ENCODE measurements at places on chromosomes 13 and 19.

DNA sequence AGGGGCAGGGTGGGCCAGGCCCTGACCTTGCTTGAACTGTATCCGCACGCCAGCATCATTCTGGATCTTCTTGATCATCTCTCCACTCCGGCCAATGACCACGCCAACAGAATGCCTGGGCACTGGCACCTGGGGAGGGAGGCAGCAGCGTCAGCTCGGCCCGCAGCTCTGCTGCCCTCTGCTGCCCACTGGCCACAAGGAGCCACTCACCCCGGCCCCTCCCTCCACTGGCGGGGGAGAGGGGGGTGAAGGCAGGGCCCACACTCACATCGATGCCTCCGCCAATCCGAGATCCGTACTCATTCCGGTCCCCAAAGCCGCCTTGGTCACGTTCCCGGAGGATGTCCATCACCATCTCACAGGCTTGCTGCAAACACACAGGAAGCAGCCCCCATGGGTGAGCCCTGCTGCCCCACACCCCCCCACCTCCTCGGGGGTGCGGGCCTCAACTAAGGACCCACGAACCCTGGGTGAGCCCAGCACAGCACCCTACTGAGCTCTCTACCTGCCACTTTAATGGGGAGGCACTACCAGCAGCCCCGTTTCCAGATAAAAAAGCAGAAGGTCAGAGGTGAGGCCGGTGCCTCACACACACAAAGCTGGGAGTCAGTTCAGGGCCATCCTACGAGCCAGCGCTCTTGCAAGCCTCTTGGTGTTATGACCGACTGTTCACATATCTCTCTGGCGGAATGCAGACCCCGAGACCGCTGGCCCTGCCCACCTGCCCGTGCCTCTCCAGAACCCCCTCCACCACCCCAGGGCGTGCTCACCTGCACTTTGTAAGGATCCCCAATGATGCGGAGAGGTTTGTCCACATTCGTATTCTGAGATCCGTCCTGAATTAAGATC lies 6.7 kb downstream of the KHSRP start:
- DNase-seq = no peak

DNA sequence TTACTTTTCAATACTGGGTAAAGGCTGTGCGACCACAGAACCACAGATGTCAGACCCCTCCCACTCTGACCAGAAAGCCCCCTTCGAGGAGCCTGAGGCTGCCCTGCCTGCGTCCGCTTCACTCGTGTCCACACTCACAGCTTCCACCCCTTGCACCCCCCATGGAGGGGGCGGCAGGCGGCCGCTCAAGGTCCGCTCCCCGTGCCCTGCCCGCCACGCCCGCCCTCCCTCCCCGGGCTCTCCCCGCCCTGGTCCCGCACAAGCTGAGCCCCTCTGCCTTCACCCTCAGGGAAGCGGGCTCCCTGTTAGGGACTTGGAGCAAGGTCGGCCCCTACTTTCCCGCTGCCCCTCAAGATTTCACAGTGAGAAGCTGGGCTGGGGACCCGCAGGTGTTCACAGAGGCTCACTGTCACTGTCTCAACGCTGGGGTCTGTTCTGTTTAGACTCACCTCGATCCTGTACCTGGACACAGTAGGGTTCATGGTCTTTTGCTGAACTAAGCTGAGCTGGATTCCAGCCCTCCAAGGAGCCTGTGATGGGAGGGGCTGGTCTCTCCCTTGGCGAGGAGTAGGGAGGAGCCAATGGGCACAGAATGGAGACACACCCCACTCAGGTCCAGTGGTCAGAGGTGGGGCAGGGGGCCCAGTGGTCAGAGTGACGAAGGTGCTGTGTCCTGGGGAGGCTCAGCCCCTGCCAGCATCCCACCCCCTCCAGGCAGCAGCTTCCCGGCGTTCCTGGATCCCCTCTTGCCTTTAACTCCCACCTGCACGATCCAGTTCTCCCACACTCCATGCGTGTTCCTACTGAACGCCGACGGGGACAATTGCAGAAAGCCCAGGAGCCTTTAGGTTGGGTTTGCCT lies 69.5 kb downstream of the SPACA7 start:
- DNase-seq = no peak

GRCh38 chr19:32543115-32543900 lies 37.7 kb upstream of the PDCD5 start:
- DNase-seq = no peak

DNA sequence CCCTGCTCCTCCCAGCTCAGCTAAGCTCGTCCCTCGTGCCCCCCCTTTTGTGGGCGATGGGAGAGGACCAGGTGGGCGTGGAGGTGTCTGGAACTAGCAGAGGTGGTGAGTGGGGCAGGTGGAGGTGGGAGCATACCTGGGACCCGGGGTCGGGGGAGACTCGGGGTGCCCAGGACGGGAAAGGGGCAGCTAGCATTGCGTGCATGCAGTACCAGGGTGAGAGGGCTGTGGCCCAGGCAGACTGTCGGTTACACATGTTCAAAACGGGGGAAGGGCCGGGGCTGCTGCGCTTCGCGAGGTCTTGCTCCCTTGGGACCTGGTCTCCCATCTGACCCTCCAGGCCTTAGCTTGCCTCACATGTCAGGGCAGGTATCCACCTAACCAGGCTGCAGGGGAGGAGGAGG lies 9.1 kb downstream of the TLE5 start:
- no peak for DNase-seq

GRCh38 chr13:54347531-54347930 lies 1318.9 kb downstream of the OLFM4 start:
- DNase-seq = no peak

DNA sequence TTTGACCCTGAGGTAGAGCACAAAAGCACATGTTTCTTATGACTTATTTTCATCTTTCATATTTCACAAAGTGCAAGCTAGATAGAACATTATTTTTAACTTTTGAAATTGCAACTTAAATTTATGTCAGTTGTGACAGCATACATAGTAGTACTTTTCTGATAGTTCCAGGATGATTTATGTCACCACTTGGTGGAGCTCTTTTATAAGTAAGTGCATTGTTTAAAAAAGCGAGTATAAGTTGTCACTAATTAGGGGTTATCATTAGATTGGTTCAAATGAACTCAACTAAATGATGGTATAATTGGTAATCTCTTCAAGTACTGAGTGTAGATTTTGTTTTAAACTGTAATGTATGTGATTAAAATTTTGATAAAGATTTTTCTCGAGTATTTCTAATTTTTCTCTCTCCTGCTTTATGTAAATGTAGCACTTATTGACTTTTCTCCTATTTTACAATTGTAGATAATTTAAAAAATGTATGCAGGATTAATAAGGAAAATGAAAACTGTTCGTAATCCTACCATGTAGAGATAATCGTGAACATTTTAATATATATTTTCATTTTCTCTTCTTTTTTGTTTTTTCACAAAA lies 31.1 kb downstream of the RB1 start:
- DNase-seq = peak; percentile 7

DNA sequence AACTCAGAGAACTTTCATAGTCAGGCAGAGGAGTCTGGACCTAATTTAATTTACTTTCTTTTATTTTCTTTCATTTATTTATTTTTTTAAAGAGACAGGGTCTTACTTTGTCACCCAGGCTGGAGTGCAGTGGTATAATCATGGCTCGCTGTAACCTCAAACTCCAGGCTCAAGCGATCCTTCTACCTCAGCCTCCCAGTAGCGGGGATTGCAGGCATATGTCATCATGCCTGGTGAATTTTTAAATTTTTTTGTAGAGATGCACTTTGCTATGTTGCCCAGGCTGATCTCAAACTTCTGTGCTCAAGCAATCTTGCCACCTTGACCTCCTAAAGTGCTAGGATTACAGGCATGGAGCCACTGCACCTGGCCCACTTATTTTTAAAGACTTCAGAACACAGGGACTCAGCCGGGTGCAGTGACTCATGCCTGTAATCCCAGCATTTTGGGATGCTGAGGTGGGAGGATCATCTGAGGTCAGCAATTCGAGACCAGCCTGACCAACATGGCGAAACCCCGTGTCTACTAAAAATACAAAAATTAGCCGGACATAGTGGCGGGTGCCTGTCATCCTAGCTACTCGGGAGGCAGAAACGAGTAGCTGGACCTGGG lies 50.6 kb downstream of the KLF5 start:
- no peak for DNase-seq

GRCh38 chr19:19653597-19654147 lies 9.8 kb downstream of the ATP13A1 start:
- no peak for DNase-seq

GRCh38 chr13:110562036-110562597 lies 595 bp upstream of the RAB20 start:
- DNase-seq = no peak

DNA sequence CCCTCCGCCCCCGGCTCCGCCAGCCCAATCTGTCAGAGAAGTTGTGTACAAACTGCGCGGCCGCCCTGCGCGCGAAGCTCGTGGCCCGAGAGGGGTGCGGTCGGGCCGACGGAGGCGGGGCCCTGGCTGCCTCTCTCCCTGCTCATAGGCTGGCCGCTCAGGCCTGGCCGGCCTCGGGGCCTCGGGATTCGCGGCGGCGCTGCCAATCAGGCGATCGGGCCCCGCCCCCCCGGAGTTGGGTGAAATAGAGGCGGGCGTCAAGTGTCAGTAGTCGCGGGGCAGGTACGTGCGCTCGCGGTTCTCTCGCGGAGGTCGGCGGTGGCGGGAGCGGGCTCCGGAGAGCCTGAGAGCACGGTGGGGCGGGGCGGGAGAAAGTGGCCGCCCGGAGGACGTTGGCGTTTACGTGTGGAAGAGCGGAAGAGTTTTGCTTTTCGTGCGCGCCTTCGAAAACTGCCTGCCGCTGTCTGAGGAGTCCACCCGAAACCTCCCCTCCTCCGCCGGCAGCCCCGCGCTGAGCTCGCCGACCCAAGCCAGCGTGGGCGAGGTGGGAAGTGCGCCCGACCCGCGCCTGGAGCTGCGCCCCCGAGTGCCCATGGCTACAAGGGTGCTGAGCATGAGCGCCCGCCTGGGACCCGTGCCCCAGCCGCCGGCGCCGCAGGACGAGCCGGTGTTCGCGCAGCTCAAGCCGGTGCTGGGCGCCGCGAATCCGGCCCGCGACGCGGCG lies at the start of gene KLF5:
Gene KLF5 (plus strand): TSS at position 270 of the 724 bp plus-strand sequence. CDS start 323 bp downstream, at position 593.
- DNase-seq = peak; percentile 94

GRCh38 chr13:113664751-113665596 lies 2.0 kb upstream of the GRK1 start:
- no peak for DNase-seq

GRCh38 chr19:18605196-18605545 lies 1.4 kb downstream of the CRLF1 start:
- no peak for DNase-seq

DNA sequence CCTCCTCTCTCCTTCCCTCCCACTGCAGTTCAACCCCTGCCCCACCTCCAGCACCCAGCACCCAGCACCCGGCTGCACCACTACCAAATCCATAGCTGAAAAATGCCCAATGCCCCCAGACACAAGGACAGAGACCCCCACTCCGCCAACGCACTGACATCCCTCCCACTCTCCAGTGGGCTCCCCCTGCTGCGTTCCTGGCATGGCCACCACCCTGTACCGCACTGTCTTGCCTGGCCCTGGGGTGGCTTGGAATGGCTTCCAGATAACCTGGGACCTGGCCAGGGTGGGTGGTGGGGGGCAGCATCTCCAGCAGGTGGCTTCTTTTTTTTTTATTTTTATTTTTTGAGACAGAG lies 5.8 kb upstream of the MKNK2 start:
- DNase-seq = no peak

GRCh38 chr19:58118979-58119733 lies 21.1 kb upstream of the ZSCAN18 start:
- DNase-seq = no peak

- no peak for DNase-seq
Measured at GRCh38 chr13:110506396-110506795, 55.1 kb downstream of the RAB20 start.

DNA sequence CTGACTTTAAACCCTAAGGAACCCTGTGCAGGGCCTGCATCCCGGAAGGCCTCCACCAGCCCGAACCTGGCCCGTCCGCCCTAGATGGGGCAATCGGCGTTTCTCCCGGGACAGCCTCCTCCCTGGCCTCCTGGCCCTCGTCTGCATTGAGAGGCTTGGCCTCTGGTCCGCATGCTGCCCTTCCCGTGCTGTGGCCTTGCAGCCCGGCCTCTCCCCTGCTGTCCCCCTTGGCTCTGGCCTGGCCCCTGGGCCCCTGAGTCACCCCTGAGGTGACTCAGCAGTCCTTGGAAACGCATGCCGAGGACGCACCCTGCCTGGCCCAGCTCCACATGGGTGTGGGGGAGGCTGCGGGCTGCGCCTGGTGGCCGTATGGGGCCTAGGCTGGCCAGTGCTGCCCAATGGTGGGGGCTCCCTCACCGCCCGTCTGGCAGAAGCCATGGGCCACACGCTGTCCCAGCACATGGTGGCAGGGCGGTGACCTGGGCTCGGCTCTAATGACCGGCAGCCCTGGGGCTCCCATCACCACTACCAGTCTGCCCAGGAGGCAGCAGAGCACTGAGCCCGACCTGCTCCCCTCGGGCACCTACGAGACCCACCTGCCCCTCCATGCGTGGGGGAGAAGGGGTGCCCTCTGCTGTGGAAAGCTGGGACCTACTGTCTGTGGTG lies 25.7 kb downstream of the SH3GL1 start:
- no peak for DNase-seq

GRCh38 chr19:55305983-55306562 lies 19.1 kb downstream of the TMEM150B start:
- no peak for DNase-seq

DNA sequence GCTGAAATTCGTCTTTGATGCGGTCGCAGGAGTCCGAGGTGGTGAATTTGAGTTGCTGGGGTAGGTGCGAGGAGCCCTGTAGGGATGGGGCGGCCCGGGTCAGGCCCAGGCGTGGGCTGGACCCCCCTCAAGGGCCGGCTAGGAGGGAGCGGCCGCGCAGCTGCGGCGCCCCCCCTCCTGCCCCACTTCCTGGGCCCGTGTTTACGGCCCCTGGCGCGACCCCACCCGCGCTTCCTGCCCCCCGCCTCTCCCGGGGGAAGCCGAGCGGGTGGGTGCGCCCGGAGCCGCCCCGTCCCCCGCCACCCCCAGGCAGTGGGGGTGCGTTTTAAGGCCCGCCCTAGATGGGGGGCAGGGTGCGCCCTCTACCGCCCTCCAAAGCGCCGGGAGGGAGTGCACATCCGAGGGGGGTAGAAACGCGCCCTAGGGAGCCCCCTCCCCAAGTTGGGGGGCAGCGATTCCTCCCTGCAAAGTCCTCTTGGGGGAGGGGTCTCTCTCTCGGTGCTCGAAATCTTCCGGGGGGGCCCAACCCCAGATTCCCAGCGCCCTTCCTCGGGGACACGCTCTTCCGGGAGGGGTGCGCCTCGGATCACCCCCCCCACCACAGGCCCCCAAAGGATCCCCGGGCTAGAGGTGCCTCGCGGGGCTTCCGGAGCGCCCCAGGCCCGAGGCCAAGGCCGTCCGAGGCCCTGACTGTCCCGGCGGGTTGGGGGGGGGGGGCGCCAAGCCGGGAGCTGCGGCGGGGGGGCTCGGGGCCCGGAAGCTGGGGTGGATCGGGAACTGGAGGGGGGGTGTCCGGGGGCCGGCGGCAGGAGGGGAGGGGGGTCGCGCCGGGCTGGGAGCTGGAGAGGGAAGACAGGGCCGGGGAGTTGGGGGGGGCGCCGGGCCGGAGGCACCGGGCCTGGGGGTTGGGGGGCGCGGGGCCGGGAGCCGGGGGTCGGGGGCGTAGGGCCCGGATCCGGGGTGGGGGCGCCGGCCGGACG lies 823 bp downstream of the TLE5 start:
- no peak for DNase-seq

DNA sequence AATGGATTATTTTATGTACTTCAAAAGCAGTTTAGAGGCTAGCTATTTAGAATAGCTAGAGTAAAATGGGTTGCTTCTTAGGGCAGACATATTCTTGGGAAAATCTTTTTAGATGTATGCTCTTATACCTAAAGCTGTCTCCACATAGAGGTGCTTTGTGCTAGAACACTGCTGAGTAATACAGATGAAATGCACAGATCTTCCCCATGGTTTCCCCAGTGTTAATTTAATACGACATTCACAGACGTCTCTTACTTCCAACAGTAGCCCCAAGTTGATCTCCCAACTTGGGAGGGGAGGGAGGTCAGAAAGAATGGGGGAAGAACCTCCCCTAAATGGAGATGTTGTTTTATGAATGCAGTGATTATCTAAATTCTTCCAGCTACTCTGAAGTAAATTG lies 16.9 kb downstream of the NALCN start:
- DNase-seq = no peak

All from DMS153 (cell line).